ENCODE measurements at places on chromosomes 16 and 17.

- no peak for DNase-seq
Measured at GRCh38 chr16:14301169-14302030, 230.3 kb downstream of the MRTFB start.

DNA sequence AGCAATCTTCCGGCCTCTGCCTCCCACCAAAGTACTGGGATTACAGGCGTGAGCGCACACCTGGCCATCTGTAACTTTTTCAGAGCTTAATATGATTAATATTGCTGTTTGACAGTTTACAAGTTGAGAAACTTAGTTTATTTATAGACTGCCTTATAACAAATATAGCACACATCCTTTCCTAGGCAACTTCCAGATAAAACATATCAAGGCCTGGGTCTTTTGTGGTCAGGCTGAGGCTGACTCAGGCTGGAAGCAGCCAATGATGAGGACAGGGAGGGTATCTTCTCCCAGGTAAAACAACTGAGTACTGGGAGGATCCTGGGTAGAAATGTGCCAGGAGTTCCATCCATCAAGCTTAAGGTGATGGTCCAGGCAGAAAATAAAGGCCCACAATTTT, 16.2 kb downstream of the LUC7L start:
- no peak for DNase-seq

- no peak for DNase-seq
Measured at GRCh38 chr17:77995146-77995852, 36.8 kb downstream of the TNRC6C start.

DNA sequence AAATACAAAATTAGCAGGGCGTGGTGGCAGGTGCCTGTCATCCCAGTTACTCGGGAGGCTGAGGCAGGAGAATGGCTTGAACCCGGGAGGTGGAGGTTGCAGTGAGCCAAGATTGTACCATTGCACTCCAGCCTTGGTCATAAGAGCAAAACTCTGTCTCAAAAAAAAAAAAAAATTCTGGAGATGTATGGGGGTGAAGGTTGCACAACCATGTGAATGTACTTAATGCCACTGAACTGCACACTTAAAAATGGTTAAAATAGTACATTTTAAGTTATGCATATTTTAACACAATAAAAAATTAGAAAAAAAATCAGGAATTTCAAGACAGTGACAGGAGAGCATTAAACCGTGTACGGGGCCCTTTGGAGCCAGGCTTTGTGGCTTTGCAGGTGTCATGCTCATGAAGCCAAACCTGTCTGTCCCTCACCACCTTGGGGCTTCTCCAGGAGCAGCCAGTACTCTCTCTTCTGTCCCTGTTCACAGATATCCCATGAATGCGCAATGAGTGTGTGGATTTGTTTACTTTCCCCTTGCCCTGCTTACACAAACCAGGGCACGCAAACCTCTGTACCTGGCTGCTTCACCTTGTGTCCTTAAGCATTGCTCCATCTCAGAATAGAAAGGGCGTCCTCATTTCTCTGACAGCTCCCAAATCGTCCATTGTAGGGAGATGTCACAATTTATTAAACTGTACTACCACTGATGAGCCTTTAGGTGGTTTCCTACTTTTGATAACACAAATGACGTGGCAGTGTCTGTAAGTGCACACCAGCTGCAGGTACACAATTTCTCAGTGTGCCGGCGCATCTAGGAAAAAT, 58.2 kb upstream of the CBX4 start:
- no peak for DNase-seq

DNA sequence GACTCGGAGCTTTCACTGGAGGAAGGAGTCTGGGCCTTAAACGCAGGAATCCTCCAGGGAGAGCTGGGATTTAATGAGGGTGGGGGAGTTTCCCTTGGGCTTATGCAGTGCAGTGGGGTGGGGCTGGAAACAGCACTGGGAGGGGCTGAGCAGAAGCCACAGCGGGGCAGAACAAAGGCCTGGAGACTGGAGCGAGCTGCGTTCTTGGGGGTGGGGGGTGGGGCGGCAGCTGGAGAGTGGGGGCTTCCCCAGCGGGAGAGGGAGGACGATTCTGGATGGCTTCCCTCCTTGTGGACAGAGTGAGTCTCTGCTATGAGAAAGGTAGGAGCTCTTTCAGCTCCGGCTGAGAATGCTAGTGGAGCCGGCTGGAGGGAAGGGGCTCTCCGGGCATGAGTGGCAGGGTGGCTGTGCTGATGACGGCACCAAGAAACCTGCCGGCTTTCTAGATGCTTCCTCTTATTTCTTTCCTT, 406.0 kb downstream of the SEC14L1 start:
- no peak for DNase-seq
